ENCODE measurements at places on chromosomes 2 and 18. TPM values are rescaled to one million over a fixed set of nuclear protein-coding genes. Genes with fewer than 3 reads are reported as not detected.

FAM110C gene
- polyA plus RNA-seq = 18.6 TPM

GAD1 gene
- polyA plus RNA-seq = 2.8 TPM

DLGAP1 gene
- 5.3 TPM for polyA plus RNA-seq

SPDYA gene
- polyA plus RNA-seq = 1.0 TPM

- DNase-seq = no peak
Observed at GRCh38 chr2:694174-694573, 17.0 kb upstream of the TMEM18 start.

GRCh38 chr18:61833387-61833786, 59.4 kb downstream of the RNF152 start:
- no peak for DNase-seq

DNA sequence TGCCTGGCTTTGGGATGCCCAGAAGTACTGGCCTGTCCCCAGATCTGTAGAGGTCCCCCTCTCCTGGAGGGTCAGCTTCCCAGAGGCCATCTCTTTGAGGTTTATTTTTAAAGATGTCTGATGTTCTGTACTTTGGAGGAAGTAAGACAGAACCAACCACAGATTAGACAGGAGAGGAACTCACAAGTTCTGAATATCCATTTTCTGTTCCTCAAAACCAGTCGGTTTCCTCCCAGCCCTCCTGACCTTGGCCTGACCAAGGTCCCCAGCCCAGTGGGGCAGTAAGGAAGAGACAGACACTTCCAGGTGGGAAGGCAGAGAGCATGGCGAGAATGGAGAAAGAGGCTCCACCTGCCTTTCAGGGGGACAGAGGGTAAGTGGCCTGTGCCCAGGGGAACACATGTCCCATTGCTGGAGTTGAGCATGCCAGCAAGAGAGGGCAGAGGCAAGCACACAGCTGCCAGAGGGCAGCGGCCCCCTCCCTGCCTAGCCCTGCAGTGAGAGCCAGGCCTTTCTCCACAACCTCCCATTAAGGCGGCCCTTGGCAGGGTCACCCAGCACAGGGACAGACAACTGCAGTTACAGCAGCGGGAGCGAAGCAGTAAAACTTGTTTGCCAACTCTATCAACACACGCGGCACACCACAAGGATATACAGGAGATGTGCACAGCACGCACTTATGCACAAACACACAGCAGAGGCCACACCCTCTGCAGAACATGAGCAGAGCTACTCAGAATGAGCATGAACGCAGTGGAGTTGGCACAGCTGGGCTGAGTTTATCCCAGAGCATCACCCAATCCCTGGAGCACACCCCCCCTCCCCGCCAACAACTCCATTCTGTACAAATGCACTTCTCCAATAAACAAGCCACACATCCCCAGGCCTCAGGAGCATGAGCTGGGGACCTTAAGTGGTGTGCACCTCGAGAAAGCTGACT, 18.5 kb upstream of the SEMA4C start:
- DNase-seq = no peak

DNA sequence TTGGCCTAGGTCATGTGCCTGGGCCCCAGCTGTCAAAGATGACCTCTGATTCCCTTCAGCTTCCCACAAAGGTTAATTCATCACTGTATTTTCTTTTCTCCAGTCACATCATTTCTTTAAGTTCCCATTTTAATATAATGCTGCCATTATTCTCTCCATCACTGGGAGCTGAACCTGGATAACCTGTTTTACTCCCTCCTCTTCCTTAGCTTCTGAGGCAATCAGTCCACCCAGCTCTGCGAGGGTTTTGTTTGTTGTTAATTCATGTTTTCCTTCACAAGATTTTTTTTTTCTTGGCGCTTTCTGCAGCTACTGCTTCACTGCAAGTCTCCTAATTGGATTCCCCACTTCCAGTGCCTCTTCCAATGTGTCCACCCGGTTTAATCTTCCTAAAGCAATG, 5.1 kb upstream of the EML4 start:
- DNase-seq = no peak

DNA sequence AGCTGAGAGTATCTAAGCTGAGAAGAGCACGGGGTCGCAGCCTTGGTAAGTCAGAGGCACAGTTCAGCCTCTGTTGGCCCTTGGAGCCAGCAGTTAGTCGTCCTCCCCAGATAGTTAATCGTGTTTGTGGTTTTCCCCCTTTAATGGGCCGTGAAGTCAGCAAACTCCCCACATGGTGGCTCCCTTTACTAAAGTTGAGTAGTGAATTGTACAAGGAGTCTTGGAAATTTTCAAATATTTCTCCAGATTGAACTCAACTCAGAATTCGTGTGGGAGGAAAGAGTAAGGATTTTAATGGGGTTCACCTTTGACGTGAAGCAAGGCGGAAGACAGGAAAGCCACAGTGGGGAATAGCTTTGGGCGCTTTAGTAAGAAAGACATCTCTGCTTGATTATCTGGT, 2.4 kb upstream of the ADCYAP1 start:
- DNase-seq = no peak

GRCh38 chr2:218431878-218432277, 13.0 kb downstream of the VIL1 start:
- DNase-seq = no peak
